ENCODE measurements at places on chromosomes 11 and 22.

GRCh38 chr11:33160136-33160535, 1.1 kb downstream of the CSTF3 start:
- DNase-seq: no peak

DNA sequence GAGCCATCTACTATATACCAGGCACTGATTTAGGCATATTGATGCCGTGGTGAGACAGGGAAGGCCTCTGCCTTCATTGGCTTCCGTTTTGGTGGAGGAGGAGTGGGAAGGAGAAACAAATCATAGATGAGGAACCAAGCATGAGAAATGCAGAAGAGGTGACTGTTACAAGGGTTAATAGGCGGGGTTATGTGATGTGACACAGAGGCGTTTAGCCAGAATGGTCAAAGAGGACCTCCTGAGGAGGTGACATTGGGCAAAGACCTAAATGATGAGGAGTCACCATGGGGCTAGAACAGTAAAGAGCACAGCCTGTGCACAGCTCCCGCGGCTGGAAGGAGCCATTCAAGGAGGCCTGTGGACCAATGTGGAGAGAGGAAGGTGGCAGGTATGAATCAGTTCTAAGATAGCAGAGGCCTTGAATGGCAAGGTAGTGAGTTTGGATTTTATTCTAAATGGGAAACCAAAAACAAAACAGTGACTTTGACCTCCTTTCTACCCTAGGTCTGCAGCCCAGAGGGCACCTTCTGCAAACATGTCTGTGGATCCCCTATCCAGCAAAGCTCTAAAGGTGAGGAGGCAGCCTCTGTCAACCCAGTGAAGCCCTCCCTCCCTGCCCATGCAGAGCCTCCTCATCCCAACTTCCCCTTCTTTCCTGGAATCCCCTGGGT, 11.7 kb downstream of the MAFF start:
- DNase-seq: no peak

- no peak for DNase-seq
These were observed 64.4 kb downstream of the CD82 start for GRCh38 chr11:44629732-44630345.

- no peak for DNase-seq
These were observed 16.2 kb upstream of the BCR start for GRCh38 chr22:23164091-23164490.

GRCh38 chr11:47271328-47271727, 1.4 kb downstream of the MADD start:
- DNase-seq: no peak

DNA sequence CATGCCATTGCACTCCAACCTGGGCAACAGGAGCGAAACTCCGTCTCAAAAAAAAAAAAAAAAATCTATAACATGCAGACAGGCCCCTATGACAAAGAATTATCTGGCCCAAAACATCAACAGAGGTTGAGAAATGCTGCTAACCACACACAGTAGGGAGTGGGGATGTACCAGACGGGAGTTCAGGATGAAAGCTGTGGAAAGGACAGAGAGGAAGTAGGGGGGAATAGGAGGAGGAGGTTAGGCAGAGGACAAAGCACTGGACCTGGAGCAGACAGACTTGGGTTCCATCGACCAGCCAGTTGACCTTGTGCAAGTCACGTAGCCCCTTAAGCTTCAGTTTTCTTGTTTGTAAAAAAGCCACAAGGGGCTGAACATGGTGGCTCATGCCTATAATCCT, 12.5 kb downstream of the LRP4 start:
- no peak for DNase-seq

GRCh38 chr22:37508431-37508992, 10.7 kb downstream of the CARD10 start:
- no peak for DNase-seq

- DNase-seq: no peak
These were observed 31.3 kb upstream of the WNT7B start for GRCh38 chr22:46008291-46008690.

- no peak for DNase-seq
These were observed 804 bp downstream of the KCNK4 start for GRCh38 chr11:64291752-64292459.

DNA sequence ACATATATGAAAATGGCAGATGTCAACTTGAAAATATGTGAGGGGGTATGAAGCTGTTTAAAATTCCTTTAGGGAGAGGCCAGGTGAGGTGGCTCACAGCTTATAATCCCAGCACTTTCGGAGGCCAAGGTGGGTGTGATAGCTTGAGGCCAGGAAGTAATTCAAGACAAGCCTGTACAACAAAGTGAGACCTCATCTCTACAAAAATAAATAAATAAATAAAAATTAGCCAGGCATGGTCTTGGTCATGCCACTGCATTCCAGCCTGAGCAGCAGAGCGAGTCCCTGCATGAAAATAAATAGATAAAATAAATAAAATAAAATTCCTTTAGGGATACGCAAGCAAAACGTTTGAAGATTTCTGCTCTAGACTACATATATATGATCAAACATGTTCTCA, 38.1 kb upstream of the FAM181B start:
- no peak for DNase-seq

DNA sequence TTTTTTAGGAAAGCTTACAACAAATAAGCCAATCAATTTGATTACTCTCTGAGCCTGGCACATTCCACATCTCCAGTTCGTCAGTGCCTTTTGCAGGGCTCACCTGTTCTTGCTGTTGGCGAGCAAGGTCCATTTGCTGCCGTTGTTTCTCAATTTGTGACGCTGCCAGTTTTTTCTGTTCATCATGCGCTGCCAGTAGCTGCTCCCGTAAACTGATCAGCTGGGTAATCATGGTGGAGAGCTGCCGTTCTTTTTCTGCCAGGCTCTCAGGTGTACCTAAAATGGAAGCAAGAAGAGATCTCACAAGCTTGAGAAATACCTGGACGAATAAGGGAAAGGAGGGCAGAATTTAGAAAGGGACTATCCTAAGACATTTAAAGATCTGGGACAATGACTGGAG, 169.7 kb downstream of the SOX6 start:
- DNase-seq: no peak

DNA sequence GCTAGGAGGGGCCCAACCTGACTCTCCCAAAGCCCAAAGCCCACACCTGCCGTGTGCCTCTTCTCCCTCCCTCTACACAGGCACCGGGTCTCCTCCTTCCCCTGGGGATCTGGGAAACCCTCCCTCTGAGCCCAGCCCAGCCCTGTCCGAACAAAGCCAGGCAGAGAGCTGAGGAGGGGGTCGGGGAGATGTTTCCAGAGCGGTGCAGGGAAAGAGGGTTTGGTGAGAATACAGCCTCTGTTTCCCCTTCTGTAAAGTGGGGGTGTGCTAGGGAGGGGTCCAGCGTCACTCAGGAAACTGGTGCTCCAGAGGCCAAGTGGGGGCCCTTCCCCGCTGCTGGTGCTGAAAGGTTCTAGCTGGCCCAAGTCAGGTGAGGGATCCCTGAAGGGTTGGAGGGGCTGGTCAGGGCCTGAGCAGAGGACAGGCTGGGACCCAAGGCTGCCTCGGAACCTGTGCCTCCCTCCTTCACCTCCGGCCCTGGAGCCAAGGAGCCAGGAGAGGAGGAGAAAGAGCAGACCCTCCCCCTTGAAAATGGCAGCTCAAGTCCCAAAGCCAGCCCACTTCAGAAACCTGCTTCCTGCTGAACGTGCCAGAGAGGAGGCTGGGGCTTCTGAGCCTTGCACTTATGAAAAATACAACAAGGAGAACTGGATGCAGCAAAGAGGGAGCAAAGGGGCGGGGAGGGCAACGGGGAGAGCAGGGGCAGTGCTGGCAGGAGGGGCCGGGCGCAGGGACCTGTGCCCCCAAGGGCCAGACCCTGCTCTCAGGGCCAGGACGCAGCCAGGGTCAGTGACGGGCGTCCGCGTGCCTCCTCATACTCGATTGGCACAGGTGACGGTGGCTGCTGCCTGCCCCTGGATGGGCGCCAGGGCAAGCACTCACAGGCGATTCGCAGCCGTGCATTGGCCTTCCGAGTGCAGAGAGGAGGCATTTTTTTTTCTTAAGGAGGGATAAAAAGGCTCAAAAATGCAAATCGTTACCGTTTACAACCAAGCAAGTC, 43.2 kb downstream of the MACROD1 start:
- DNase-seq: no peak

- DNase-seq: no peak
These were observed 15.9 kb downstream of the IL17REL start for GRCh38 chr22:49996518-49997250.

DNA sequence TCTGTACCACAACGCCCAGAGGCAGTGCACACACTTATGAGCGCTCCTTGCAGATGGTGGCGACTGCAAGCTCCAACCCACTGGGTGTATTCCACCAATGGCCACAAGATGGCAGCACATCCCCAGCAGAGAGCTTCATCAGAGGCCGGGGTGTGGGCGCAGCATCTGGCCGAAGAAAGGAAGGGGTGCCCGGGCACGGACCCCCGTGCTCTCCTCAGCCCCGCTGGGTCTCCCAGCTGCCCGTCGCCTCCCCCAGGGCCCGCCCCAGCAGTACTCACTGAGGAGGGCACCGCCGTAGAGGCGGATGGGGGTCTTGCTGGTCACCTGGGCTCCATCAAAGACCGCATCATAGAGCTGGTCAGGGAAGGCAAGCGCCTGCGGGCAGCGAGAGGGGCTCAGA, 14.2 kb downstream of the TP53I11 start:
- DNase-seq: peak; percentile 77

GRCh38 chr11:112852143-112852866, 108.9 kb upstream of the NCAM1 start:
- DNase-seq: no peak

DNA sequence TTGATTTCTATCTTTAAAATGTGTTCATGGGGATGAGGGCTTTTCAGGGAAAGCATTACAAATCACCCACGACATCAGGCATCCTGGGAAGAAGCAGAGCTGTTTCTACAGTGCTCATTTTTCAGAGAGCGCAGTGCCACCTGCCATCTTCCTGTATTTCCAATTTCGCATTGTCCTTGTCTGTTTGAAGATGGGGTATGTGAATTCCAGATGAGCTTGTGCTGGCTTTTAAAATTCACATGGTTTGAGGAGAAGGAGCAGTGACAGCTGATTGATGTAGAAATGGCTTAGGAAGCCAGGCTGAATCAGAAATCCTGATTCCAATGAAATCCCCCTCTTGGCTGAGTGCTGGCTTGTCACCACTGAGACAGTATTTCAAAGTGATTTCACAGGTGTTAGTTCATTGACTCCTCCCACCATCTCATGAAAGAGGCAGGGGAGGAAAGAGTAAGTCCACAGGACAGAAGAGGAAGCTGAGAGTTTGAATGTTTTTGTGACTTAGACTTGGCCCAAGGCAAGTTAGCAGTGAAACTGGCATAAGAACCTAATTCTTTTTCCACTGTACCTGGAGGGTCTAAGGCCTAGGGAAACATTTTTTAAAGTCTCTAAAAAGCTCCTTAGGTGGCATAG, 344.6 kb upstream of the C11orf87 start:
- DNase-seq: no peak

DNA sequence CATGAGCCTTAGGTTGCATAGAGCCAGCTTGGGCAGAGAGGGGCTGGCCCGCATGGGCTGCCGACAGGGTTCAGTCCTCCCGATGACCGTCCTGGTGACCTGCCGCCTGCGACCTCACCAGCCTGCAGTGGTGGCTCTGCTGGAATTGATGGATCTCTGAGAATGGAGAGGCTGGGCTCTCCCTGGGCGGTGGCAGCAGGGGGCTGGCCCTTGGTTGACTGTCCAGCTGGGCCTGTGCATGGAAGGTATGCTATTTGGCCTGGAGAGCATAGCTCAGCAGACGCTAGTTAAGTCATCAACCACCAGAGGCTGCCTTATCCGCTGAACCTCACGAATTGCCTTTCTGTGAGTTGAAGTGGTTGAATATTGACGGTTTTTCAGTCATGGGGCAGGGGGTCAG, 19.7 kb downstream of the GRAMD4 start:
- DNase-seq: no peak

GRCh38 chr11:68064926-68065325, 26.1 kb downstream of the TCIRG1 start:
- DNase-seq: no peak

DNA sequence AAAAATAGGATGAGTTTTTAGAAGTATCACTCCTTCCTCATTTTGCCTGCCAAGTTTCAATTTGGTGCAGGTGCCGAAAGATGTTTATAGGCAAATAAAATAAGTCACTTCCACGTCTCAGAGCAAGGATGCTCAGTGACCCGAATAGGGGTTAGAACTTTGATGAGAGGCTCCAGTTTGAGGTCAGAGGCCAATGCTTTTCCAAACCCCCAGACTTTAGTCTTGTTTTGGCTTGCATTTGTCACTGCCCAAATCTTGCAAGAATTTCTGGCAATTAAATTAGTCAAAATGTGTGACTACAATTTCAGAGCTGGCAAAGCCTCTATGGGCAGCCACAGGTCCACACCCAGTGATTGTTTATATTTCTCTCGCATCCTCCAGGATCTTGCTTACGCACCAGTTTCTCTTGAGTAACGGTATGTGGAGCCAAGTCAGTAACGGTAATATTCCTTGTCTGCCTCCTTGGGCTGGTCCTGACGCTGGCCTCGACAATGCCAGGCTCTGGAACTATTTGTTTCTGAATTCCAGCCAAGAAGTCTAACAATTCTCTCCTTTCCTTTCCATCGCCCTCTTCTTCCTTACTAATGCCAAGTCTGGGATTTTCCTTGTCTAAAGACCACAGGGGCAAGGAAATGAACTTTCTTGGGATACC, 9.9 kb upstream of the NUP160 start:
- no peak for DNase-seq

- DNase-seq: peak; percentile 59
These were observed 6.5 kb upstream of the IL10RA start for GRCh38 chr11:117979481-117980211.

- peak; percentile 97 for DNase-seq
These were observed 10.1 kb downstream of the MTFP1 start for GRCh38 chr22:30435674-30436126.

DNA sequence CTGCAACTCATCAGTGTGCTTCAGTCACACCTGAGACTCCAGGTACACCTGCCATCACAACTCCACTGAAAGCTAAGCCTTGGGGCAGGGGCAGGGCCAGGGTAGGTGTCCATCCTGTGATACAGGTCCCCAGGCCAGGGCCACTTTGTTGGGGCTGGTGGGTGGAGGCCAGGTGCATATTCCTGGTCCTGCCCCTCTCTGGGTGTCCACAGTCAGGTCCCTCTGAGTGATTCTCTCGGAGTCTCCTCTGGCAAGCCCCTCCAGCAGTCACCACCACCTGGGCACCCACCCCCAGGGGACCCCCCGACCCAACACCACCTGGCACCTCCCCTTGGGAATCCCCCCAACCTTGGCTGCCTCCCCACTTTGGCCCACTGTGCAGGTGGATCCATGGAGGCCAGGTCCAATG, 9.5 kb upstream of the ACR start:
- DNase-seq: no peak

GRCh38 chr11:44178381-44178780, 82.9 kb downstream of the EXT2 start:
- DNase-seq: no peak

GRCh38 chr11:7603031-7603781, 70.1 kb downstream of the CYB5R2 start:
- DNase-seq: no peak

- no peak for DNase-seq
These were observed 695.3 kb downstream of the KCNA4 start for GRCh38 chr11:29321293-29322132.

GRCh38 chr11:126354631-126355323, 709 bp upstream of the ST3GAL4 start:
- no peak for DNase-seq

Data from CD4-positive, alpha-beta T cell treated with Interferon gamma for 1 hour (primary cell).